Thyroid gland (tissue), 4 donors: ENCODE measurements at places on chromosomes 7 and 10. TPM values are rescaled to one million over a fixed set of nuclear protein-coding genes. Genes with fewer than 3 reads are reported as not detected.

ANTXRL gene
- total RNA-seq, result not detected

ADARB2 gene
- total RNA-seq, result 0.15 TPM

DNA sequence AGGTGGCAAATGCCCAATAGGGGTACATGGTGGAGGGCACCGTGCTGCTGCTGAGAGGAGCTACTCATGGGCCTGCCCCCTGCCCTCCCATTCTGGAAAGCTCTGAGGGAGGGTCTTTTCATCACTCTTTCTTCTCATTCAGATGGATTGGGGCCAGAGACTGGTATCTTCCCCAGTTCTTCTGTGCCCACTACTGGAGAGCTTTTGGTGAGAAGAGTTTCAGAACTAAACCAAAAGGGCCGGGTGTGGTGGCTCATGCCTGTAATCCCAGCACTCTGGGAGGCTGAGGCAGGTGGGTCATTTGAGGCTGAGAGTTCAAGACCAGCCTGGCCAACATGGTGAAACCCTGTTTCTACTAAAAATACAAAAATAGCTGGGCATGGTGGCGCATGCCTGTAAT is 12.5 kb downstream of the ADRA2A start:
- H3K27me3 ChIP-seq, result no peaks in the 10 kb centered on the region
- no peaks in the 10 kb centered on the region for H3K4me1 ChIP-seq
- no peak overlapping the region for H3K27ac ChIP-seq
- no peak for DNase-seq

DNA sequence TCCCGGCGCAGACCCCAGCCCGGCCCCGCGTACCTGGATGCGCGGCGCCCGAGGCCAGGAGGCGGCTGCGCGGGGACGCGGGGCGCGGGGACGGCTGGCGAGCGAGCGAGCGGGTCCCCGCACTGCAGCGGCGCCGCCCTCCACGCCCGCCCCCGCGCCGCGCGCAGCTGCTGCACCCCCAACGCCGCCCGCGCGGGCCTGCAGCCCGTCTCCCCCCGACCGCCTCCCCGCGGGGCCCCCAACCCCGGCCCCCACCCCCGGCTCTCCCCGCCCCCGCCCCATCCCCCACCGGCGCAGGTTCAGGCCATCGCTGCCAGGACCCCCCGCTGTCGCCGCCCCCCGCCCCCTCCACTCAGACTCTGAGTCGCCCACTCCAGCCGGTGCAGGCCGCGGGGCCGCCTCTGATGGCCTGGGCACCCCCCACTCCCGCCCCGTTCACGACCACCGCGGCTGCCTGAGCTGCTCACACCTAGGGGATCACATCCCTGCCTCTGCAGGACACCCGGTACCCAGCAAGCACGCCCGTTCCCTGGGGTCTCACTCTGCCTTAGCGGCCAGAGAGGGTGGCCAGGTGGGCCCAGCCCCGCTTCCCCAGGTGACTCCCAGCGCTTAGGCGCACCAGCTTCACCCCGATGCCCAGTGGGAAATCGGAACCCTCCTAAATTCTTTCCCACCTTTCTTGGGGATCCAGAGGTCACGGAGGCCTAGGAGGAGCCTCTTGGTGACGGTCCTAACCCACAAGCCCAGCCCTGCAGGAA is 13.9 kb upstream of the DNAAF5 start:
- no peaks in the 10 kb centered on the region for H3K36me3 ChIP-seq
- DNase-seq, result no peak
- H3K27me3 ChIP-seq, result no peaks in the 10 kb centered on the region
- H3K27ac ChIP-seq, result no peak overlapping the region
- no peak overlapping the region for H3K4me3 ChIP-seq

DNA sequence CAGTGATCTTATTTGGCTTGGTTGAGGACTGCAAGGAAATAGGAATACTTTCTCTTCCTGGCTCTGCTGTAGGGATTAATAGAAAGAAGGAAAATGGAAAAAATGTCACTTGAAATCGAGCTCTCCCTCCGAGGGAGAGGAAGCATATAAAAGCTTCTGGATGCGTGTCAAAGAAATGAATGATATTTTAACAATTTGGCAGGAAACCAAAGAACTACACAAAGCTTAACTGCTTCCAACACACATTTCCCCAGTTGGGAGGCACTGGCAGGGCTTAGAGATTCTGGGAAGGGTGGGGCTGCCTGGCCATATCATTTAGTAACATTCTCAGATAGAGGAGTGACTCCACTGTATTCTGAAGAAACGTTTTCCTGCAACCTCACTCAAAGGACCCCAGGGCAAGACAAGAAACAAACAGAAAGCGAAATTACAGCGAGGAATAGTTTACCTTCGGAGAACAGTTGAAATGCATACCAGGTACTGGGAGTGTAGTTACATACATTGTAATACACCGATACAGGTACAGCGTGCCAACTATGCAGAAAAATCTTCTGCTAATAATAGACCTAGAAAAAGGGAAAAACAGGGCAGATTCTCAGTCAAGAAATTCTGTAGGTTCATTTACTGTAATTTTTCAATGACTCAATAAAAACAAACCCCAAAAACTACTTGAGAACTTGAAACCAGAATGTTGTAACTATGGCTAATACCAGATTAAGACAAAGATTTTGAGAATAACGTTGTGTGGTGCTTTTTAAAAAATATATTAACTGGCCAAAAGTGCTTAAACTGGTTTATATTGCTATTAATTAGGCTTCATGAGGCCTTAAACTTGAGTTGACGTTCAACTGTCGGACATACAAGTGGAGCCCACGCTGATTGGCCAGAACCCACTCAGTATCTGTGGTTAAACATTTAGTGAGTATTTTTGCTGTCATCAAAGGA is 75.7 kb upstream of the ASAH2 start:
- H3K27ac ChIP-seq, result no peak overlapping the region
- no peaks in the 10 kb centered on the region for H3K36me3 ChIP-seq
- no peaks in the 10 kb centered on the region for H3K27me3 ChIP-seq
- DNase-seq, result no peak
- H3K4me3 ChIP-seq, result no peak overlapping the region
- H3K4me1 ChIP-seq, result peaks cover 19% of the 10 kb centered on the region

CNPY1 gene
- total RNA-seq, result not detected

DNA sequence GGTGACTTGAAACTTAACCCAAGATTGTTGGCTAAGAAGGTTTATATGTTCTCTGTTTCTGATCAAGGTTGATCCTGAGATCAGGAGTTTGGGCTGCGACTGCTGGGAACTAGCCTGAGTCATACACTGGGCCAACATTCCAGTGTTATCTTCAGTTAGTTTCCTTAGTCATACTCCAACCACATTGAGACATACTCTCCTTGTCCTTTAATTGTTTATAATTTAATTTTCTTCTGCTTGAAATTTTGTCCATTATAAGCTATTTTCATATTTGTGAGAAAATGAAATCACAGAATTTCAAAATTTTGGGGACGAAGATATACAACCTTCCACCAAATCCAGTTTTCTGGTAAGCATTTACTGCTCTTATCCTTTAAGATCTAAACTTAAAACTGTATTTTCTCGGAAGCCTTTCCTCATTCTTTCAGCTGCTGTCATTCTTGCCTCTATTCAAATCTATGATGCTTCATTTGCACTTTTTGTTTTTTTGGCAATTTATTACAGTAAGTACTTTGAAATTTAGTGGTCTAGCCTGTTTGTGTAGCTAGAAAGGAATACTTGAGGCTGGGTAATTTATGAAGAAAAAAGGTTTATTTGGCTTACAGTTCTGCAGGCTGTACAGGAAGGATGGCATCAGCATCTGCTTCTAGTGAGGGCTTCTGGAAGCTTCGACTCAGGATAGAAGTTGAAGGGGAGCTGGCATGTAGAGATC is 63.4 kb upstream of the POT1 start:
- H3K27me3 ChIP-seq, result no peaks in the 10 kb centered on the region
- no peak for DNase-seq
- H3K4me3 ChIP-seq, result no peak overlapping the region
- no peaks in the 10 kb centered on the region for H3K4me1 ChIP-seq

- no peak for DNase-seq
- H3K4me3 ChIP-seq, result no peak overlapping the region
- no peaks in the 10 kb centered on the region for H3K4me1 ChIP-seq
These were observed 102.7 kb downstream of the MACC1 start for GRCh38 chr7:20114468-20114867.

- H3K4me1 ChIP-seq, result peaks cover 6% of the 10 kb centered on the region
- no peaks in the 10 kb centered on the region for H3K27me3 ChIP-seq
- no peak for DNase-seq
These were observed 72.0 kb downstream of the SRPK2 start for GRCh38 chr7:105316578-105317344.

CDHR3 gene
- 7.4 TPM for total RNA-seq

EFCAB10 gene
- not detected for total RNA-seq

GRCh38 chr7:126202177-126202576 is 1050.6 kb downstream of the GRM8 start:
- no peaks in the 10 kb centered on the region for H3K27me3 ChIP-seq
- no peak overlapping the region for H3K4me3 ChIP-seq
- H3K4me1 ChIP-seq, result no peaks in the 10 kb centered on the region
- H3K36me3 ChIP-seq, result no peaks in the 10 kb centered on the region

DNA sequence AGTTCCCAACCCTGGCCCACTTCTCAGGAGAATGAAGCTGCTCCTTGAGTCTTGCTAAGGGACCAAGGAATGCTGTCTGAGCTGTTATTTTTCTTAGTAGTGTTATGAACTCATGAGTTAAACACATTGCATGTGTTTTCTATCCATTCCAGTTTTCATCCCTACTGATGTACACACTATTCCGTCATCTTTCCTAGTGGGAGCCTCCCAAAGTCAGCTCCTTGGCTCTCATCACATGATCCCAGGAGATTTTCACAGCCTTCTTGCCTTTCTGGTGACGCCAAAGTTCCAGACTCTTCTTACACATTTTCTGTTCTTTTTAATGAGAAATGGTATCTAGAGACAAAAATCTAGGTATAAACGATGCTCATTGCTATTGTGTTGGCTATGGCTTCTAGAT is 8.4 kb upstream of the C10orf71 start:
- H3K4me1 ChIP-seq, result no peaks in the 10 kb centered on the region
- H3K36me3 ChIP-seq, result no peaks in the 10 kb centered on the region
- no peaks in the 10 kb centered on the region for H3K27me3 ChIP-seq
- H3K4me3 ChIP-seq, result no peak overlapping the region
- no peak for DNase-seq
- no peak overlapping the region for H3K27ac ChIP-seq

GRCh38 chr7:92988941-92989545 is 128.7 kb downstream of the SAMD9 start:
- no peak for DNase-seq
- no peaks in the 10 kb centered on the region for H3K27me3 ChIP-seq

DNA sequence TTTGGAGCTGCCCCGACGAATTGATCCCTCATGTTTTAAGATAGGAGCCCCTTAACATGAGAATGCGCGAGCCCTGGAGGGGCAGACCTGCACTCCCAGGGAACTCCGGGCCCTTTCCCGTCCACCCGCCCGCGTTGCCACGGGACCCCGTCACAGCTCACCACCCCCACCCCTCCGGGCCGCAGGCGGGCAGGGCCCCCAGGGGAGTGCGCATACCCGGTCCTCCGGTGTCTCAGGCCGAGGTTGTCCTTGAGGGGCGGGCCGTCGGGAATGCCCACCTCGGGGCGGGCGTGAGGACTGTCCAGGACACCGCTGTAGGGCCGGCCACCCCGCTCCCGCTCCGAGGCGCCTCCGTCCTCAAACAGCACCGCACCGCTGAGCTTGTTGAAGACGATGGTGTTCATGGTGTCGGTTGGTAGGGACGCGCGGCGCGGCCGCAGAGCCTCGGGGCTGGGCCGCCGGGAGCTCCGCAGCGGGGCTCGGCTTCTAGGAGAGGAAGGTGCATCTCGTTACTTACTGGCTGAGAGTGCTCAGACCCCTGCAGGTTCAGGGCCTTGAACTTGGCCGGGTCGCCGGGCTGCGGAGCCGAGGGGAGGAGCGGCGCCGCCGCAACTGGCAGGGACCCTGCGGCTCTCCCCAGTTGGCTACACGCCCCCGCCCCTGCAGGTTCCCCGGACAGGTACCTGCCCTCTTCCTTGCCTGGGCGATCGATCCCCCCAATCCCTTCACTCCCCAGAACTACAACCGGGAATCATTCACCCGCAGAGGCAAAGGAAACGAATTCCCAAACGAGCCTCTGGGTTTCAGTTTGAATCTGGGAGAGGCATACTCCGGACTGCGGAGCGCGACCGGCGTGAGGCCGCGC is 2.4 kb downstream of the MKX start:
- peak; percentile 35 for DNase-seq
- H3K4me3 ChIP-seq, result peak overlapping the region; percentile 58
- H3K27ac ChIP-seq, result peak overlapping the region; percentile 81
- no peaks in the 10 kb centered on the region for H3K36me3 ChIP-seq

- no peak for DNase-seq
- H3K27ac ChIP-seq, result no peak overlapping the region
- H3K36me3 ChIP-seq, result no peaks in the 10 kb centered on the region
- H3K4me1 ChIP-seq, result peaks cover 12% of the 10 kb centered on the region
These were observed 72.2 kb upstream of the ABLIM1 start for GRCh38 chr10:114730291-114730690.

ACSL5 gene
- 17.0 TPM for total RNA-seq

GRCh38 chr10:24652381-24652957 is 71.2 kb downstream of the ARHGAP21 start:
- no peak for DNase-seq
- H3K4me3 ChIP-seq, result no peak overlapping the region
- H3K27ac ChIP-seq, result no peak overlapping the region
- no peaks in the 10 kb centered on the region for H3K4me1 ChIP-seq
- no peaks in the 10 kb centered on the region for H3K36me3 ChIP-seq
- H3K27me3 ChIP-seq, result no peaks in the 10 kb centered on the region

DNA sequence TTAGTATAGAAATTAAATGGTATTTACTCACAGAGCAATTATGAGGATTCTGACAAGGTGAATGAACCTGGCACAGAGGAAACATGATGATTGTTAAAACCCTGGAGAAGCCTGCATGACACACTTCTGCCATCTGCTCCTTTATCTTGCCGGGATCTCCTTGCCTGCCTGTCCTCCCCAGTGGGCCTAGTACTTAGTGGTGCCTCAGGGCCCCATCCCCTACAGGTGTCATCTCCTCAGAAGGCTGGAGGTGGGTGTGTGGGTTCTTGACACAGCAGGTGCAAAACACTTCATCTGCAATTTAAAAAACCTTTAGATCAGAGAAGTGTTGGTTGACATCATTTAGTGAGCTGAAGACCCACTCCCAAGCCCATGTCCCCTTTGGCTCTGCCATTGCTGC is 261.2 kb downstream of the ADRA2A start:
- DNase-seq, result no peak
- H3K27me3 ChIP-seq, result no peaks in the 10 kb centered on the region
- H3K36me3 ChIP-seq, result no peaks in the 10 kb centered on the region
- H3K4me1 ChIP-seq, result peaks cover 15% of the 10 kb centered on the region
- no peak overlapping the region for H3K4me3 ChIP-seq
- H3K27ac ChIP-seq, result no peak overlapping the region

DNA sequence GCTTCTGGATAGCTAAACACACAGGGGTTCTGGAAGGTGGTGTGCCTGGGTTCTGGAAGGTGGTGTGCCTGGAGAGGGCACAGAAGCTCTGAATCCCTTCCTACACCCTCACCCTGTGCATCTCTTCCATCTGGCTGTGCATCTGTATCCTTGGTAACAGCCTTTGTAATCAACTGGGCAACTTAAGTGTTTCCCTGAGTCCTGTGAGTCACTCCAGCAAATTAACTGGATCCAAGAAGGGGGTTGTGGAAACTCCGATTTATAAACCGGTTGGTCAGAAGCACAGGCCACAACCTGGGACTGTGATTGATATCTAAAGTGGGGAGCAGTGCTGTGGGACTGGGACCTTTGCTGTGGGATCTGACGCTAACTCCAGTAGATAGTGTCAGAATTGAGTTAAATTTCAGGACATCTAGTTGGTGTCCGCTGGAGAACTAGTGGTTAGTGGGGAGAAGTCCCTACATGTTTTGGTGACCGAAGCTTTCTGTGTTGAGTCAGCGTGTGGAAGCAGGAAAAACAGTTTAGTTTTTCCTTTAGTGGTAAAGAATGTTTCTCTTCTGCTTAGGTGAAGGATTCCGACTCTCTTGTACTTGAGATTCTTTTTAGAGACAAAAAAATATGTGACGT is 228.1 kb downstream of the BMPER start:
- H3K27me3 ChIP-seq, result no peaks in the 10 kb centered on the region
- H3K36me3 ChIP-seq, result no peaks in the 10 kb centered on the region
- no peak overlapping the region for H3K27ac ChIP-seq
- no peak for DNase-seq
